ENCODE measurements at places on chromosomes 2 and 18.

- DNase-seq, result no peak
Measured at GRCh38 chr2:66438891-66439811, 4.2 kb downstream of the MEIS1 start.

GRCh38 chr2:169525434-169525833 lies 15.9 kb downstream of the KLHL41 start:
- DNase-seq, result peak; percentile 83

DNA sequence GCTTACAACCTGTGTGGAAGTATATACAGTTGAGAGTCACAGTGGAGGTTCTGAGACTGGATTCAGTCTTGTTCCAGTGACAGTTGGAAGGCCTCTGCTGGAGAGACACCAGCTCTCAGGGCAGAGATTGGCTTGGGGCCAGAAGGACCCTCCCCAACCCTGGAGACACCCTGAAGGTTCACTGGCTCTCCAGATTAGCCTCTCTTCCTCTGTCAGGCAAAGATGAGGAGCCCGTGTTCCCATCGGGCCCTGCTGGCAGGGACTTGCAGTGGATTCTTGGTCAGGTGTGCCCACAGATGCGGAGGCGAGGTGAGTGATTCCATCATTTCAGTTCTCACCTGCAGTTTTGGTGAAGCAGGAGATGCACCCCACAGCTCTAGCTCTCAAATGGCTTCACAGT lies 78.6 kb downstream of the FAM210A start:
- DNase-seq, result no peak

GRCh38 chr18:28086670-28087552 lies 90.0 kb downstream of the CDH2 start:
- DNase-seq, result no peak

DNA sequence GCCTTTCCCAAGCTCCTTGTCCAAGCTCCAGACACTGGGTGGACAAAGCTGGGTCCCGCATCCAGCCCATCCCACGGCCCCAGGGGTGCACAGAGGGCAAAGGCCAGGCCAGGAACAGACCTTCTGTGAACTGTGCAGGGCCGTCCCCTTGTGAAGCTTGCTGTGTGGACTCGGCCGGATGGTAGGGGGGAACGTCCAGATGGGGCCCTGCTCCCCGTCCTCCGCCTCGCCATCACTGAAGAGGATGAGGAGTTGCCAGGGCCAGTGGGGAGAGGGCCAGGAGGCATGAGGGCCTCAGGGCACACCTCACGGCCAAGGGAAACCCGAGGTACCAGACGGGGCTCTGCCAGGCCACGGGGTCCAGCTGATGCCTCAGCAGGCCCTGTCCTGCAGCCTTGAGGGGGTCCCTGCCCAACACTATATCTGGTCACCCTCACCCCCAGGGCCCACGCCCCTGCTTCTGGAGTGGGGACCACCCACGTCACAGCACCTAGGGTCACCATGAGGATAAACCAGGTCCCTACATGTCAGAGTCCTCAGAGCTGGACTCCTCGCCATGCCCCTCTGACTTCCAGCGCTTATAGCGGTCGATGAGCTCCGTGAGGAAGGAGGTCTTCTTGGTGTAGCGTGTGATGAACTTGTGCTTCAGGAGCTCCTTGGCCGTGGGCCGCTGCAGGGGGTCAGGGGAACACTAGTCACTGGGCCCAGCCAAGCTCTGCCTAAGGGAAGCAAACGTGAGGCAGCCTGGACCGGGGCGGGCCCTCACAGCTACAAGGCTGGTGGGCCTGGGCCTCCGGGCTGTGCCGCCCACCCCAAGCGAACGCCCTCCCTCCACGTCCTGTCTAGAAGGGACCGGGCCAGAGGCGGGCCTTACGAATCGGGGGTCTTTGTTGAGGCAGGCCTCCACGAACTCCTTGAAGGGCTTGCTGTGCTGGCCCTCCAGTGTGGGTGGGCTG lies 10.0 kb downstream of the STK25 start:
- DNase-seq, result no peak

- DNase-seq, result no peak
Measured at GRCh38 chr2:191679818-191680600, 2.1 kb downstream of the NABP1 start.

DNA sequence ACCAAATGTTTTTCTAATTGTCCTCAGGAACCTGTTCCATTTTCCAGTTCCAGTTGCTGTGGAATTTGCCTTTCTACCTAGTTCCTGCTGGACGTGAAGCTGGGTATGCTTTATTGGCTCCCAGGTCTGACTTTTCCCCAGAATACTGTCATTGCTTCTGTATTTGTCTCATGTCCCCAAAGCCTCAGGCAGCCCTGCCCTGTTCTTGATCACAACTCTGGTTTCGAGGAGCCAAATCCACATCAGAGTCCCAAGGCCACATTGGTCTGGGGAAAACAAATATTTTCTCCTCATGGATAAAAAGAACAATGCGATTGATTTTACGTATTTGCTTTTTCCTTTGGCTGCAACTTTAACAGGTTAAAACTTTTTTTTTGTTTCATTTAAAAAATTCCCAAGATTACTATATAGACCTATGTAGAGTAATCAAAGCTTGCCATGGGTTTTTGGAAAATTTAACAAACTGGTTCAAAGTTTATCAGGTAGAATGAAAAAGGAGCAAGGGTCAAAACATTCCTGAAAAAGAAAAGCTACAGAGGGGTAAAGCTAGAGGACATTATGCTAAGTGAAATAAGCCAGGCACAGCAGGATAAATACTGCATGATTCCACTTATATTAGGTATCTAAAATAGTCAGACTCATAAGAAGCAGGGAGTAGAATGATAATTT lies 85.2 kb downstream of the MDH1 start:
- no peak for DNase-seq

DNA sequence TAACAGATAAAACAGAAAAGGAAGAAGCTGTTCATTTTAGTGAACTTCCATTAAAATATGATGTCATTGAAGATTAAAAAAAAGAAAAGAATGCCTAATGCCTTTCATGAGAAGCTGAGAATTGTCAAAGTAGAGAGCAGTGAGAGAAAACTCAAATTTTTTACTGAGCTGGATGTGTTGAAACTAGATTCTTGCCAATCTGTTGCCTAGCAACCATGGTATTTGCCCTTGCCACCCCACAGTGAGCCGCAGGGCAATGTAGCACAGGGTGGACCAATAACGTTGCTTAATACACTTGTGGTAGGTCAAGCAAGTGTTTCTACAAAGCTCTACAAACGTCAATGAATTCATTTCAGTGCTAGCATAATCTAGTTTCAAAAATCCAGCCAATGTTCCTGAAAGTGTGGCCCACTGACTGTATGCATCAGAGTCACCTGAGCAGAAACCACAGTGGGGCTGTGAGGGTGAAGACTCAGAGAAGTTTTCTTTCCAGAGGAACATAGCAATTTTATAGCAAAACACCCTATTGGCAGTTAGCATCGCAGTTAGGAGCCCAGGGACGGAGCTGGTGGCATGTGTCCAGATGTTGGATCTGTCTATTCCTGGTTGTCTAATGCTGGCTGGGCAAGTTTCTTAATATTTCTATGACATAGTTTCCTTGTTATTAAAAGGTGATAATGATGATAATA lies 132.2 kb downstream of the DOCK10 start:
- DNase-seq, result peak; percentile 45

GRCh38 chr2:82282111-82282882 lies 1977.7 kb upstream of the LRRTM1 start:
- DNase-seq, result no peak

DNA sequence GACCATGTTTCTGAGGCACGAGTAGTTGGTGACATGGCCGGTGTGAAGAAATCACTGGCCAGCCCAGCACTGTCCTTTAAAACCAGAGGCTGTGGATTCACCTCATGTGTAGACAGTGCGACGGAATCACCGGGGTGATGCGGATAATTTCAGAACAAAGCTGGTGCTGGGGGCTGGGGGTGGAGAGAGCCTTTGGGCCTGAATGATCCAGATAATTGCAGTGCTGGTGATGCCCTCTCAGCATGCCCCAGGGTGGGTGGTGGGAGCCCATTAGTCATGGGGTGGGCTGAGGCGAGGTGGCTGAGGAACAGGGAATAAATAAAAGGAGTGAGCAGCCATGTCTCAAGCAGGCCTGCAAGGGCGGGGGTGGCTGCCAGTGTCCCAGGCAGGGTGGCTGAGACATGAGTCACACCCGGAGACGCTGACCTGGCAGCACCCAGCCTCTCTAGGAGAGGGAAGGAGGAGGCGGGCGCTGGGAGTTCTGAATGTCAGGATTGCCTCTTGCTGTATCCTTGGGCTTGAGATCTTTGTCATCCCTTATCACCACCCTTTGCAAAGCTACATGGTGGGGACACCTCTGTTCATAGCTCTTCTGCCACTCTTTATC lies 151.1 kb upstream of the MSH6 start:
- DNase-seq, result no peak

GRCh38 chr2:47237375-47238334 lies 82.5 kb upstream of the STPG4 start:
- DNase-seq, result no peak

GRCh38 chr18:79395761-79396404 lies at the start of gene NFATC1:
Gene NFATC1 (plus strand): TSS chr18:79395930. CDS start chr18:79396225, 295 bp downstream.
- DNase-seq, result peak; percentile 52

- peak; percentile 38 for DNase-seq
Measured at GRCh38 chr2:80255918-80256781, 48.4 kb downstream of the LRRTM1 start.

DNA sequence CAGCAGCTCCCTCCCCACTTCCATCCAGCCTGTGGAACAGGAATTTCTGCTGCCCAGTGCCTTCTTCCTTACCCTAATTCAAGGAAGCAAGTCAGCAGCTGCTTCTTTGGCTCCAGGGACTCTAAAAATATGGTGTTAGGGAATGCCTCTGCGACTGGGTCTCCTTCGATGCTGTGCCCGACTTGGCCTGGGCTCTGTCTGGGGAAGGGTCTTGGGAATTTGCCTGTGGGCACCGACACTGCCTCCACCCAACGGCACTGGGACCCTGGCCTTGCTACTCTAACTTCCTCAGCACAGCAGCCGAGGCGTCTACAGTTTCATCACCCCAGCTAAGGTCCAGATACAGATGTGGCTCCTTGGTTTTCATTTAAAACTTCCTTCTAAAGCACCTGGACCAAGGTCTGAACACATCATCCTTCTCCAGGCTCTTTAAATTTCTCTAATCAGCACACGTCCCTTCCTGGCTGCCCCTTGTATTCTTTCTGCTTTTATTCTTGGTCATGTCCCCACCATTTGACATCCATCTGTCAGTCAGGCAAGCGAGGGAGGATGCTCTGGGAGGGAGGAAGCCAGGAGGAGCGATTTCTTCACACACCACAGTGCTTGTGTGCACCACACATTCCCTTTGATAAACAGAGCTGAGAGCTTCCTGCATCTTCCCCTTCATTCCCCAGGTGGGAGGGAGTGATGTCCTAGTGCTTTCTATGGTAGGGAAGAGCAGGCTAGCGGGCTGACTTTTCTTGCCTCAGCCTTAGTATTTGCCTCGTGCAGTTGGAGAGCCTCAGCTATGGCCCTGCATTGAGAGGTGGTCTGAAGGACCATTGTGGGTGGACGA lies 6.8 kb downstream of the LBH start:
- no peak for DNase-seq

DNA sequence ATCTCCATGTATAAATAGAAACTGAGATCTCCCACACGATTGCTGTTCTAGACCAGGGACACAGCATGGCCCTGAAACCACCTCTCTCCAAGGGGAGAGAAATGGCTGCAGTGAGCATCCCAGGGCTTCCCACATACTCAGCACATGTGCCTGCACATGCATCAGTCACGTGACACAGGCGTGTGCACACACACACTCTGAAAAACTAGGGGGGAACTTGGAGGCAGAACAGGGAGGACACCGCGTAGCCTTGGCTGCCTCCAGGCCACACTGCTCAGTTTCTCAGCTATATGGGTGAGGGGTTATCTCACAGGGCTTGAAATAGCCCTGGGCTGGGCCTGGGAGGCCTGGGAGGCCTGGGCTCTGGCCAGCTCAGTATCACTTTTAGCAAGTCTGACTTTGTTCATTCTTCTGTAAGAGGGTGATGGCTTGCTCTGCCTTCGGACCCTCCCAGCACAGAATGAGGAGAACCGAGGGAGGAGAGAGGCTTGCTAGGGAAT lies 66.9 kb downstream of the EMX1 start:
- DNase-seq, result no peak

DNA sequence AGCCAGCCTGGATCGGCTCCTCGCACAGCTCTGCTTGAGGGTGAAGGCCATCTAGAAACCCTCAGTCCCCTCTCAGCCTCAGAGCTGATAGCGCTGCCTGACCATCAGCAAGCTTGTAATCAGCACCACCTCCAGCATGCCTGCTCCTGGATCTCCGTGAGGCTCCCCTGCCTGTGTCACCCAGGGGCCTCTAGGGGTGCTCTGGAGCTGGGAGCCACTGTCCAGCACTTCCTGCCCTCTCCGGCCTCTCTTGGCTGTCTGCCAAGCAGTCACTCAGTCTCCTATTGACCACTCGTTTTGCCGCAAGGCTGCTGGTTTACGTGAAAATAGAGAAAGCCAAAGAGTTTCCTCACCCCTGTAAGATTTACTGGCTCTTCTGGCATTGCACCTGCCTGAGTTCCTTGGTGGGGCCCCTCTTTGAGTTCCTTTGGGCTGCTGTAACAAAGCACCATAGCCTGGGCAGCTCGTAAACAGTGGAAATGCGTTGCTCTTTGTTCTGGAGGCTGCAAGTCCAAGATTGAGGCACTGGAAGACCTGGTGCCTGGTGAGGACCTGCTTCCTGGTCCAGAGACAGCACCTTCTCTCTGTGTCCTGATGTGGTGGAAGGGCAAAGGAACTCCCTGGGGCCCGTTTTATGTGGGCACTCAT lies 17.9 kb downstream of the CAPN10 start:
- DNase-seq, result no peak

DNA sequence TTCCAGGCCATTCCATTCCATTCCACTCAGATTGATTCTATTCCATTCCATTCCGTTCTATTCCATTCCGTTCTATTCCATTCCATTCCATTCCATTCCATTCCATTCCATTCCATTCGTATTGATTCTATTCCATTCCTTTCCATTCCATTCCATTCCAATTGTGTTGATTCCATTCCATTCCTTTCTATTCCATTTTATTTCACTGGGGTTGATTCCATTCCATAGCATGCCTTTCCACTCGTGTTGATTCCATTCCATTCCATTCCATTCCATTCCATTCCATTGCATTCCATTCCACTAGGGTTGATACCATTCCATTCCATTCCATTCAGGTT lies 1142.3 kb downstream of the RPIA start:
- no peak for DNase-seq

- no peak for DNase-seq
Measured at GRCh38 chr2:45794134-45794617, 142.7 kb downstream of the PRKCE start.

- no peak for DNase-seq
Measured at GRCh38 chr2:207505171-207505570, 24.6 kb upstream of the CREB1 start.

DNA sequence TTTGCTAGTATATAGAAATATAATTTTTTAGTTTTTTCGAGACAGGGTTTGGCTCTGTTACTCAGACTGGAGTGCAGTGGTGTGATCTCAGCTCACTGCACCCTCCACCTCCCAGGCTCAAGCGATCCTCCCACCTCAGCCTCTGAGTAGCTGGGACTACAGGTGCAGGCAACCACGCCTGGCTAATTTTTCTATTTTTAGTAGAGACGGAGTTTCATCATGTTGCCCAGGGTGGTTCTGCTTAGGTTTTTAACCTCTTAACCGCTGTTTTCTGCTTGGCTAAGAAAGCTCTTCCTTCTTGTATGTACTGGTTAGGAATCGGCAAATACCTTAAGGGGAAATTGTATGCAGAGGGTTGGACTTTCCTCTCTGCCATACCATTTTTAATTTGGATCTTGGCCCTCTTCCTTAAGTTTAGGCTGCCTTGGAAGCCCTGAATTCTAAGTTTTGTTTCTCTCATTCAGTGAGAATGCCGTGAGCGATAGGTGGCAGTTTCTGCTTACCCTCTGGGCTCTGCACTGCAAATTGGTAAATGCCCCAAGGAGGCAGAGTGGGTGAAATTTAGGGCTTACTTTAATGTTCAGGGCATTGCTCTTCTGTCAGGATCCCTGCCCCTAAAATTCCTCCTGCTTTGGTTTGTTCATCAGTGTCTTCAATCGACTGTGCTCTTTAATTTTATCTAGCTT lies 32.3 kb downstream of the EML6 start:
- DNase-seq, result peak; percentile 4

Measured in NCI-H345 (cell line).